ENCODE measurements at places on chromosomes 3 and 15. TPM values are rescaled to one million over a fixed set of nuclear protein-coding genes. Genes with fewer than 3 reads are reported as not detected.

Gene ZCWPW2
- 2.2 TPM for total RNA-seq

Gene BSN
- total RNA-seq: 0.42 TPM

Gene ARL6
- 4.5 TPM for total RNA-seq

Gene LMAN1L
- total RNA-seq: not detected

Gene STAB1
- total RNA-seq: 121 TPM

Gene P3H2
- 26.2 TPM for total RNA-seq

Gene SLC12A1
- not detected for total RNA-seq

Gene ENTPD3
- 1.7 TPM for total RNA-seq

Gene NR2E3
- not detected for total RNA-seq

Gene GOLGA8N
- total RNA-seq: 6.4 TPM

Gene FBLN2
- 244 TPM for total RNA-seq

Gene WWTR1
- total RNA-seq: 413 TPM

Gene ADGRG7
- not detected for total RNA-seq

Gene ARHGEF26
- total RNA-seq: 124 TPM

Gene TARS3
- total RNA-seq: 26.6 TPM

Gene EDEM1
- total RNA-seq: 16.6 TPM

Gene CCR1
- total RNA-seq: 5.5 TPM

Gene CRYGS
- total RNA-seq: 0.32 TPM

Gene SLC35G2
- total RNA-seq: 5.7 TPM

Gene ZMYND10
- not detected for total RNA-seq

Gene UBAP1L
- total RNA-seq: 1.2 TPM

Gene CFAP161
- not detected for total RNA-seq
